MCF 10A (cell line): ENCODE measurements at places on chromosomes 2 and 18. TPM values are rescaled to one million over a fixed set of nuclear protein-coding genes. Genes with fewer than 3 reads are reported as not detected.

Gene CMPK2
- 0.40 TPM in 1 of 2 replicates, not detected in the other for total RNA-seq

Gene C2orf42
- total RNA-seq = 17.6 and 28.5 TPM in 2 replicates

Gene TNFAIP6
- total RNA-seq = 1.8 and 3.7 TPM in 2 replicates

Gene TFPI
- 67.4 and 71.1 TPM in 2 replicates for total RNA-seq

Gene REG1A
- total RNA-seq = not detected in 2 replicates

Gene STARD6
- total RNA-seq = not detected in 2 replicates

- no peak for DNase-seq
Observed at GRCh38 chr18:36392979-36393287, 95.4 kb downstream of the FHOD3 start.

- DNase-seq = no peak
Observed at GRCh38 chr2:24206242-24206641, 31.4 kb downstream of the FAM228A start.

- DNase-seq = no peak
Observed at GRCh38 chr18:58674863-58675472, 3.7 kb downstream of the MALT1 start.

DNA sequence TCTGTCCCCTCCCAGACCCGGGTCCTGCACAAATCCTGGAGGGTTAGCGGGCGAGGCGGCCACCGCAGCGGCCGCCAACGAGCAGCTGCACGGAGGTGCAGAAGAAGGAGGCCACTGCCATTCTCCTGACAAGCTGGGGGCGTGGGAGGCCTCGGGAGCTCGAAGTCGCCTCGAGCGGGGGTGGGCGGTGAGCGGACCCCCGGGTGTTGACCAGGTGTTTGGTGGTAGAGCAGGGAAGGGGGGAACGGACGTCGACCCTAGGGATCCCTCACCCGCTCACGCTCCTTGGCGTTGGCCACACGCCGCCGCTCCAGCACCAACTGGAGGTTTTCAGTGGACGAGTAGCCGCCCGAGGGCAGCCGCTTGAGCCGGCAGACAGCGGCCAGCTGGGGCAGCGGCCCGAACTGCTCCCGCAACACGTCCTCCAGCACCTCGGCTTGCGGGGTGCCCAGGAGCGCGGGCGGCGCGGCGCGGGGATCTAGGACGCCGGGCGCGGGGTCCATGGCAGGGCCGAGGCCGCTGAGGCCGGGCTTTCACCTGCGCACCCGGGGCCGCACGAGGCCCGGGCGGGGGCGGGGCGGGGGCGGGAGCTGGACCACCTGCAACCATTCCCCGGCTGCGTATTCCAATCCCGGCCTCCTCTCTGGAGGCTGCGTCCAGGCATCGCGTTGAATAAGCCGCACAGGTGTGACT, at the start of gene FIGLA:
FIGLA (minus strand) TSS at position 508 of the 693 bp plus-strand sequence; CDS start at position 503, 5 bp downstream.
- no peak for DNase-seq

DNA sequence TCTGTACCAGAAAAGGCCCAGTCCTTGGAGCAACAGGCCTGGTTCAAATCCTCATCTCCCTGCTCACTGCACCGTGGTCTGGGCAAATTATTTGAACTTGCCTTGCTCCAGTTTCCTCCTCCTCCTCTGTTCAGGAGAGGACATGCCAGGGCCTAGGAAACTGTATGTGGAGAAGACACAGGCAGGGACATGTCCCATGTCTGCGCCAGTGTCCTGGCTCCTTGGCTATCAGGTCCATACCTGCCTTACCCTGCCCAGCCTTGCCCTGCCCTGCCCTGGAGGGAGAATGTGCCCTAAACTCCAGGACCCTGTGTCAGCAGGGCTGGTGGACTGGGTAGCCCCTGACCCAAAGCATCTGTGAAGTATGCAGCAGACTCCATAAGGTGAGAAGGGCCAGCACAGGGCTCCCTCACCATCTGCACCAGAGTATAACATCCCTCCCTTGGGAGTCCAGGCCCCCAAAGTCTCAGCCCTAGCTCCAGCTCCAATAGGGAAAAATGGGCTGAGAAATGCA, 165.3 kb downstream of the GALNT1 start:
- no peak for DNase-seq

GRCh38 chr18:79394534-79395307, 1.0 kb upstream of the NFATC1 start:
- no peak for DNase-seq

DNA sequence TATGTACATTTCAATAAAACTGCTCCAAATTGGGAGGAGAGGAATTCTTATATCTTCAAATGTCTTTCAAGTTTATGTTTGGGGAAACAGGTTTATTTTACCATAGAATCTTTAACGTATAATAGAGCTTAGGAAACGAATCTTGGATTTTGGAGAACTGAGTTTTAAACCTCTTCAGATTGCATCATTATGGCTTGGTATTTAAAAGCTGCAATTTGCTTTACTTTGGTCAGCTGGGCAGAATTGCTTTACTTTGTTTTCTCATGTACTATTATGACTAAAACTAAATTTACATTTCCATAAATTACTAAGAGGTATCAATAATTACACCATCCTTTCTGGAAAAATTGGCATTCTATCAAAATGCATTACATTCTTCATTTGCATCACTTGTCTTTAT, 54.6 kb downstream of the BAZ2B start:
- no peak for DNase-seq

- no peak for DNase-seq
Observed at GRCh38 chr18:55529581-55529980, 58.4 kb downstream of the TCF4 start.
